ENCODE measurements at places on chromosomes 12 and 14.
A peak's percentile ranks its signal among the peaks of the same experiment; 100 is the strongest.

GRCh38 chr12:2332947-2333346 is 280.2 kb downstream of the CACNA1C start:
- peaks cover 49% of the 10 kb centered on the region for H3K4me1 ChIP-seq
- H3K4me3 ChIP-seq, result no peak overlapping the region
- H3K36me3 ChIP-seq, result no peaks in the 10 kb centered on the region
- no peaks in the 10 kb centered on the region for H3K27me3 ChIP-seq
- no peak for DNase-seq
- peak overlapping the region; percentile 96 for H3K27ac ChIP-seq

- no peak overlapping the region for H3K27ac ChIP-seq
- H3K4me3 ChIP-seq, result no peak overlapping the region
- H3K27me3 ChIP-seq, result no peaks in the 10 kb centered on the region
- DNase-seq, result no peak
- peaks cover 32% of the 10 kb centered on the region for H3K4me1 ChIP-seq
Observed at GRCh38 chr14:54788701-54789100, 113.9 kb downstream of the GCH1 start.

- no peak for DNase-seq
- H3K27me3 ChIP-seq, result no peaks in the 10 kb centered on the region
- peaks cover 26% of the 10 kb centered on the region for H3K4me1 ChIP-seq
- H3K36me3 ChIP-seq, result peaks cover 3% of the 10 kb centered on the region
Observed at GRCh38 chr12:110284597-110284996, 3.5 kb downstream of the ATP2A2 start.

DNA sequence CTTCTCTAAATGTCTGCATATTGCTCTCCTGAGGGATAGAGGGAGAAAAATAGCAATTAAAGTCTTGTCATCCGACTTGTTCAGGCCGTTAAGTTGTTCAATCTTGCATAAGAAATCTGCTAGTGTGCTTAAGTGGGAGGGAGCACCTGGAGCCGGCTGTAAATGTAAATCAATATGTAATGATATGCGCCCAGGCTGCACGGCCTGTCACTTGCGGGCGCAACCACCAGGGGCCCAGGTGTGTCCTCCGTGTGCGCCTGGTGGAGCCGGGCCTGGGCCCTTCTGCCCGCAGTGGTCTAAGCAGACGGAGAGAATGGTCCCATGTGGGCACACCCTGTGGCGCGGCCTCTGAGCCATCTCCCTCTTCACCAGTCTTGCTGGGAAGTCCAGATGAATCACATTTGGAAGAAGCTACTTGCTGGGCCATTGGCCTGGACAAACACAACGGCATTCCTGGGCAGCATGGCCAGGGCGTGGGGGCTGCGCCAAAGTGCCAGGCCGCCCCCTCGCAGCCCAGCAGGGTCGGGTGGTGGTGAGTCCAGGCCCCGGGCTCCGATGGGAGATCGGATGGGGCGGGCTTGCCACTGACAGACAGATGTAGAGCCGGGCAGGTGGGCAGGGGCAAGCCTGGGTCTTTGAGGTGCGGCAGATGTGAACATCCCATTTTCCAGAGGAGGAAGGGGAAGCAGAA is 193.3 kb upstream of the C14orf180 start:
- H3K27me3 ChIP-seq, result no peaks in the 10 kb centered on the region
- H3K4me1 ChIP-seq, result no peaks in the 10 kb centered on the region
- H3K27ac ChIP-seq, result no peak overlapping the region
- no peak overlapping the region for H3K4me3 ChIP-seq
- no peak for DNase-seq
- no peaks in the 10 kb centered on the region for H3K36me3 ChIP-seq

DNA sequence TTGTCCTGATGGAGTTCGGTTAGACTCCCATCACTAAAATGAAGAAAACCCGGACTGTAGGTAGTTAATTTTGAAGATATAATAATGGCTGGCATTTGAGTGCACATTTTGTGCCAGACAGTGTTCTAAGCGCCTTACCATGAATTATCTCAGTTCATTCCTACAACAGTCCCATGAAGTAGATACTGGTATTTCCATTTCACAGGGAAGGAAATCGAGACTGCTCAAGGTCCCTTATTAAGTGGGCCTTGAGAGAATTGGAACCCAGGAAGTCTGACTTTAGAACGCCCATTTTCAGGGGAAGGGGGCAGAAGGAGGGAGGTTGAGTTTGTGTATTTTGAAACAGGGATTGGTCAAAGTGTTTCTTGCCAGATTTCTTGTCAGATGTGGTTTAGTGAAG is 855 bp downstream of the MNAT1 start:
- peak overlapping the region; percentile 74 for H3K27ac ChIP-seq
- H3K4me3 ChIP-seq, result peak overlapping the region; percentile 89
- peaks cover 10% of the 10 kb centered on the region for H3K4me1 ChIP-seq
- DNase-seq, result no peak

DNA sequence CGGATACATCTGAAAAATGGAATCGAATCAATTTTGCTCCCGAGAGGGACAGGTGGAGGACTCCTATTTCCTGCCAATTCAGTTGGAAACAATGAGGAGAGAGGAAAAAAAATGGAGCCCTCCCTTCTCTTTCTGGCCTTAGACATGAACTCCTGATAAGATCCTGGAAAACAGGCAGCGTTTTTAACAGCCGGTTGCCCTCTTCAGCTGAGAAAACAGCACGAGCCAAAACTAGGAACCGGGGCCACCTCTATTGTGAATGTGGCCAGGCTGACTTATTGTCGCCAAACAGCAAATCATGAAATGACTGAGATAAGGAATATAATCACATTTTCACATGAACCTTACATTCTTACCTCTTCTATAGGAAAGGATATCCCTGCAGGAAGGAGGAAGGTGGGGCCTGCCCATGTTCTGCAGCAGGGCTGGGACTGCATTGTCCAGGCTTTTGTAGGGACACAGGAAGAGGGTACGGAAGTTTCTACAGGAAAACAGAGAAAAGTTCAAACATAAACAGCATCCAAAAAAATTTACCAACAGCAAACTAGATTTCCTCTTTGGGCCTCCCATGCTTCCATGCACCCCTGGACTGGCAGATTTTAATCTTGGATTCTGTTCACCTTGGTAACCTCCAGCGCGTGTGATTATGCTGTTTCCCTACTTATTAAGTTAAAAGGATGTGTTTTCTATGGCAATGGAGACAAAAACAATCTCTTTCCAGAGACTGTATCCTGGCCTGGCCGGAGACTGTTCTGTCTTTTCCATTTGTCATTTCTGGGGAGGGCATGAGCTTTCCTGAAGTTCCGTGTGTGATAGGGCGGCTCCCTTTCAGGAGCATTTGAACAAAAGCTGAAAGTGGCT is 29.0 kb upstream of the ELK3 start:
- no peaks in the 10 kb centered on the region for H3K36me3 ChIP-seq
- no peaks in the 10 kb centered on the region for H3K27me3 ChIP-seq

- no peak overlapping the region for H3K27ac ChIP-seq
- H3K36me3 ChIP-seq, result no peaks in the 10 kb centered on the region
- H3K27me3 ChIP-seq, result no peaks in the 10 kb centered on the region
- no peaks in the 10 kb centered on the region for H3K4me1 ChIP-seq
- DNase-seq, result no peak
Observed at GRCh38 chr12:13962699-13963098, 18.7 kb downstream of the GRIN2B start.

- no peaks in the 10 kb centered on the region for H3K27me3 ChIP-seq
- no peak overlapping the region for H3K4me3 ChIP-seq
- no peak for DNase-seq
- no peaks in the 10 kb centered on the region for H3K4me1 ChIP-seq
- no peak overlapping the region for H3K27ac ChIP-seq
Observed at GRCh38 chr12:126201981-126202537, 1136.8 kb downstream of the AACS start.

DNA sequence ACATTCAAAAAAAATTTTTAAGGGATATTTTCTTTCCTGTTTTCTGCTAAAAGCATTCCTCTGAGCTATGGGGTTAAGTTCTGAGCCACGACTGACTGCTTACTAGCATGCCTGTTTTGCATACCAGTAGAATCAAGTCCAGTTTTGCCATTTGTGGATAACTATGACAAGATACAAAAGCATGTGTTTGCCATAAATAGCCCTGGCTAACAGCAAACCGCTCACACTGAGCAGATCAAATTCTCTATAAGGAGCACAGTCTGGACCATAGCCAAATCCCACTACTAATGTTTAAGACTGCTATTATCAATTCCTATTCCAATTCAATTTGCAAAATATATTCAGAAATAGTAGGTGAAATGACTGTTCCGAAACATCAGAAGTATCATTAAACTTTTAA is 3.2 kb downstream of the CFL2 start:
- peak overlapping the region; percentile 99 for H3K4me3 ChIP-seq
- H3K4me1 ChIP-seq, result peaks cover 52% of the 10 kb centered on the region
- no peak for DNase-seq
- no peaks in the 10 kb centered on the region for H3K27me3 ChIP-seq

DNA sequence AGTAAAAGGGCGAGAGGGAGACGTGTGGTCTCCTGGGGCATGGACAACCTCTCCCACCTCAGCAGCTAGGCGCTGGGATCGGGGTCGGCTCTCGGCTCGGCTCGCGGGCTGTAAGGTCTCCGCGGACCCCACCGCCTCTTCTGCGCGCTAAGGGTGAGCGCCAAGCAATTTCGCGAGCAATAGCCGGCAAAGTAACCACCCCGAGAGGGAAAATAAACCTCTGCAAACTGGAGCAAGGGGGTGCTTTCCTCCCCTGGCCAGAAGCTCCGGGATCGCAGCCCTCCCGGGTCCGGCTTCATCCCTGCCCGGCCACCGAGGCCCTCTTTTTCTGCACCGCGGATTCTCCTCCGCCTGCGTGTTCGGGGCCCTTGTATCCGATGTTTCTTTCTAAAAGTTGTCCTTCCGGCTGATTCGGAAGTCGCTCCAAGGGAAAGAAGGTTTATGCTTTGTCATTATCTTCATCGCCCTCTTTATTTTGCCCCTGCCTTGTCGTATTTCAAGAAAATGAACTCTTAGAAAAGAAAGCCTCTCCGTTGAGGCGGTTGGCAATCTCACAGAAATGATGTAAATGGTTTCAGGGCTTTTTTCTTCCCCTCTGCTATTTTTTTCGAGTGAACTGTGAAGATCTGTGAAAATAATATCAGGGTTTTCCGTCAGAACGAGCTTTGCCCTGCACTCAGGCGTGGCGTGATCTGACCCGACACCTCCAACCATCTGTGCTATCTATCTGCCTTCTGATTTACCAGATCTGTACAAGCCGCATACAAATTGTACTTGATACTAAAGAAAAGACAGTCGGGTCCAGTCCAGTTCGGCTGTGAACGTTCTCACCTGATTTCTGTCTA is 1.7 kb upstream of the SIX6 start:
- H3K36me3 ChIP-seq, result no peaks in the 10 kb centered on the region
- H3K4me3 ChIP-seq, result no peak overlapping the region
- H3K27me3 ChIP-seq, result peaks cover 29% of the 10 kb centered on the region
- no peak for DNase-seq
- peaks cover 34% of the 10 kb centered on the region for H3K4me1 ChIP-seq

DNA sequence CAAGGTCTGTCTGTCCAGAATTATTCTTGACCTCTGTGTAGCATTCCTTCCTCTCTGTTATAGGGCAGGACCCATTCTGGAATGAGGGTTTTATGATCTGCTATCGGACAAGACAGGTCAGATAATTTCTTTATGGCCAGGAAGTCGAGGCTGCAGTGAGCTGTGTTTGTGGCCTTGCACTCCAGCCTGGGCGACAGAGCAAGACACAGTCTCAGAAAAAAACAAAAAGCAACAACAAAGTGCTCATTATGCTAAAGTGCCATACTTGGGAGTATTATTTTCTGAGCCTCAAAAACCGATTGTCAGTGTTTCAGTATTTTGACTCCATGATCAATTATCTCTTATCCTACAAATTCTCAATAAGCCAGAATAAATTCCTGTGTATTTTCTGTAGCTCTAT is 4.1 kb downstream of the CIPC start:
- no peaks in the 10 kb centered on the region for H3K36me3 ChIP-seq
- peak overlapping the region; percentile 98 for H3K27ac ChIP-seq
- no peak for DNase-seq
- H3K4me1 ChIP-seq, result peaks cover 64% of the 10 kb centered on the region

DNA sequence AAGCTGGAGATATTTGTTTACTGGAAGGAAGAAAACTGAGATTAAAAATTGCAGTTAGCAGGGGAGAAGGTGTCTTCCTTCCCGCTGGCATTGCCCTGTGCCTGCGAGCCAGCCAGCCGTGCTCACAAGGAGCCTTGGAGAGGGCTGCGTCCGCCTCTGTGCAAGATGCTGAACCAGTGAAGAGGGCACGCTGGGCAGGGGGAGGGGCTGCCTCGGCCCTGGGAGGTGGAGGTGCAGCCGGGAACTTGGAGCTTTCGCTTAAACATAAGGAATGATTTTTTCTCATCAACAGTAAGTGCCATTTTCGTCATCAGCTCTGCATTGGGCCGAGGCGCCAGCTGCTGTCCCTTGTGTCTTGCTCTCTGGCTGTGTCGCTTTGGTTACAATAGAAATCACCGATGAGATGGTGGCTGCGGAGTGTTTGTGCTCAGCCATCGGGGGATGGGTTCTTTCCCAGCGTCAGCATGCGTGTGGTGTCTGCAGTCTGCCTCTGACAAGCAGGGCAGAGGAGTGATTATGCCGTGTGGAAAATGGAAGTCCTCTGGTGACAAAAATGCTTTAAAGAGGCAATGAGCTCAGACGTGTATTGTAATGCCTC is 97.3 kb downstream of the ESR2 start:
- DNase-seq, result no peak
- H3K27ac ChIP-seq, result peak overlapping the region; percentile 24
- no peaks in the 10 kb centered on the region for H3K36me3 ChIP-seq
- no peaks in the 10 kb centered on the region for H3K27me3 ChIP-seq
- peak overlapping the region; percentile 62 for H3K4me3 ChIP-seq

- no peaks in the 10 kb centered on the region for H3K4me1 ChIP-seq
- H3K4me3 ChIP-seq, result no peak overlapping the region
- H3K27me3 ChIP-seq, result no peaks in the 10 kb centered on the region
- no peak for DNase-seq
Observed at GRCh38 chr14:61838661-61839245, 76.5 kb downstream of the SNAPC1 start.

DNA sequence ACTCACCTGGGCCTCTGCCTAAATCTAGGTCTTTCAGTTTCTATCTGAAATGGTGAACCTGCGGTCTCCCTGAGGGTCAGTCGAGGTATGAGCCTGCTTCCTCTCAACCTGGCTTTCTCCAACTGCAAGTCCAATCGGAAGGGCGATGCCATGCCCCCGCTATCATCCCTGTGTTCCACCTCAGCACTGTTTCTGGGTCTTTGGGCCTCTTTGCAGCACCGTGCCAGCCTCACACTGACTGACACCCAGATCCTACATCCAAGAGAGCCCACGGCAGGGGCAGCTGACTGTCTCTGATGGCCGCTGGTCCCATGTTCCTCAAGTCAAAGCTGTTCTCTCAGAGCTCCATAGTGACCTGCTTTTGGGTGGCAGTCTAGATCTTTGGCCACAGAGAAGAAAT is 120.7 kb downstream of the PAPOLA start:
- no peak for DNase-seq
- H3K36me3 ChIP-seq, result no peaks in the 10 kb centered on the region
- no peaks in the 10 kb centered on the region for H3K4me1 ChIP-seq
- no peak overlapping the region for H3K27ac ChIP-seq
